ENCODE measurements at places on chromosomes 11 and 22.

GRCh38 chr11:94595076-94595475 is 27.9 kb downstream of the PIWIL4 start:
- DNase-seq: no peak

GRCh38 chr22:22604326-22605073 is 39.9 kb upstream of the GGTLC2 start:
- DNase-seq: no peak

GRCh38 chr22:27476729-27477128 is 324.8 kb downstream of the MN1 start:
- no peak for DNase-seq

DNA sequence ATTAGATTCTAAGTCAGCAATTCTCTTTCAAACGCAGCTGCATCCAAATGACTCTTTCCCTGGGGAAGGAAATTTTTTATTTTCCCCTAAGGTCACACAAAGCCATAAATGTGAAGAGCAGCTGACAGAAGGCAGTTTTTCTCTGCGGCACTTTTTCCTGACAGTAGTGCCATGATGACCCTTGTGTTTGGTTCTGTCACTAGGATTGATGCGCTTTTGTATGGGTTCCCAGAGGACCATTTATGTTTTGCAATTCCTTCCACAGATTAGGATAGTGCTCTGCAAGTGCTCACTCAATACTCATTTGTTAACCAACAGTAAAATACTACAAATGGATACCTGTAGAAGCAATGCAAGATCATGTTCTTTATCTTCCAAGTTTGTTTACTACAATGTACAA is 359.6 kb upstream of the CTSC start:
- DNase-seq: no peak

GRCh38 chr11:66707486-66707885 is 21.5 kb downstream of the SPTBN2 start:
- DNase-seq: no peak

- no peak for DNase-seq
Measured at GRCh38 chr11:77661670-77662069, 24.1 kb upstream of the CLNS1A start.

DNA sequence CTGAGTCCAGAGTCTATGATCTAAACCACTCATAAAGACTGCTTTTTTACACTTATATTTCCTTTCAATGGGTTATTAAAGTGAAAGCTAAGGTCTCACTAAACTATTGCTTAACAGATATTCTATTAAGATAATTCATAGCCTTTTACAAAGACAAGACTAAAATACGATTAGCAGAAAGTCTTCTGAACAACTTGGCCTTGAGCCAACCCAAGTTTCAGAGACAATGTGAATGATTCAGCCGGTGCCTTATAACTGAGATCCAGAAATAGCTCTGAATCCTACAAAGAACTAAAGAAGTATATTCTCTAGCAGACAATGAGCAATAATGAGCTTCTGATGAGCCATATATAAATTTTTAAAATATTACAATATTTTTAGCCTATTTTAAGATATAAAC is 41.5 kb upstream of the CARD18 start:
- no peak for DNase-seq

GRCh38 chr11:70317581-70318305 is 47.3 kb downstream of the PPFIA1 start:
- no peak for DNase-seq

- no peak for DNase-seq
Measured at GRCh38 chr11:130873761-130874160, 42.5 kb downstream of the SNX19 start.

- DNase-seq: no peak
Measured at GRCh38 chr22:37419969-37420685, 7.2 kb downstream of the ELFN2 start.

DNA sequence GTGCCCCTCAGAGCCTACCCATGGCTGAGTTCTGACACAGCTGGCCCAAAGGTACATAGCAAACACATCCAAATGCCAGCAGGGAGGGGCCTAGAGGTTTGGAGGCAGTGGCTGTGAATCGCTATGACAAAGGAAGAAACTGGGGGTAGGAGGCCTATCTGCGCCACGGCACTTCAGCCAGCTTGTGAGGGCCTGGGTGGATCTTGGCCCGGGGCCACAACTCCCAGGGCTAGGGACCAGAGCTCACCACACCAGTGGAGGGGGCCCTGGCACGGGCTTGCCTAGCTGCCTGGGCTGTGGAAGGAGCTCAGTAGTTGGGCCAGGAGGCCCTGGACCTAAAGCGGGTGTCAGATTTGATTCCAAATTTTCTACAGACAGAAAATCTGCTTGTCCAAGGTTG is 9.4 kb upstream of the NAP1L4 start:
- DNase-seq: no peak

DNA sequence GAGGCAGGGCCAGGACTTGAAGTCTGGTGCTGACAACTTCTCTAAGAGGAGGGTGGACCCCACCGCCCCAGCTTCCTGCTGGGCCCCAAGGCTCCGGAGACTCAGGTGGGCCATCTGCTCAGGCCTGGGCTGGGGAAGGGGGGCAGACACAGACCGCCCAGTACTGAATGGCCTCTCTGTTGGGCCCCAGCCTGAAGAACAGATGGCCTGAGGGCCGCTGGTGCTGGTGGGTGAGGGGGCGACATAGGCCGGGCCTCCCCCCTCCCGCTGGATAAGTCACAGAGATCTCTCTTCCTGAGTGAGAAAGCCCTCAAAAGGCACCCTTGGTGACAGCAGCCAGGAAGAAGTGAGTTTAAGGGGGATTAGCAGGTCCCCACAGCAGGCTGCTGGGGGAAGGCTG is 12.5 kb upstream of the TP53I11 start:
- no peak for DNase-seq

- no peak for DNase-seq
Measured at GRCh38 chr11:9078113-9079086, 13.0 kb downstream of the SCUBE2 start.

DNA sequence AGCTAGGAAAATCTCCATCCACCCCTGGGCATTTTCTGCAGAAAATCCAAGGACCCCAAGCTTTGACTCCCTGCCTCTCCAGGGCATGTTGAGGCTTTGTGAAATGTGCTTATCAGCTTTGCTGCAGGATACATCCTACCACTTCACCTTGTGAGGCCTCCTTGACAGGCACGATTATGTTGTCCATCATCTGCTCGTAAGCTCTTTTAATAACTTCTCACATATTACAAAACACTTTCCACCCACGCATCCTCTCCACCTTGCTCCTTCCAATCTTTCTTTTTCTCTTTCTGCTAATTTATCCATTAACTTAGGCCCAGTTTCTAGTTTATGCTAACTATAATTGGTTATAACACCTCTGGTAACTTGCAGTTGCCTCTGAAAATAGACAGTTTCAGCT is 147.0 kb upstream of the MTNR1B start:
- no peak for DNase-seq

DNA sequence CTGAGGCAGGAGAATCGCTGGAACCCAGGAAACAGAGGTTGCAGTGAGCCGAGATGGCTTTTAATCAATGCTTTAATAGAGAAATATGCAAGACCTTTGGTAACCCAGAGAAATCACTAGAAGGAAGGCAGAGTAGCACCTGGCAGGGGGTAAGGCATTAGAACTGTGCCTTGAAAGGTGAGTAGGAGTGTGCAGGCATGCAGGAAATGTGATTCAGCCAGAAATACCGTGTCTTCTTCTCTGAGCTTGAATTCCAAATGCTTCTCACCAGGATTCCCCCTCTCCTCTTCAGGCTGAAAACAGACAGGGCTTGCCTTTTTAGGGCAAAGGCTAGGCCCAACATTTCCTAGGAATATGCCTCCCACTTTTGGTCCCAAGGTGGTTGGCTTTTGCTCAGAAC is 51.0 kb downstream of the OR4D9 start:
- DNase-seq: no peak

GRCh38 chr22:35353318-35353717 is 27.6 kb upstream of the HMOX1 start:
- DNase-seq: no peak

DNA sequence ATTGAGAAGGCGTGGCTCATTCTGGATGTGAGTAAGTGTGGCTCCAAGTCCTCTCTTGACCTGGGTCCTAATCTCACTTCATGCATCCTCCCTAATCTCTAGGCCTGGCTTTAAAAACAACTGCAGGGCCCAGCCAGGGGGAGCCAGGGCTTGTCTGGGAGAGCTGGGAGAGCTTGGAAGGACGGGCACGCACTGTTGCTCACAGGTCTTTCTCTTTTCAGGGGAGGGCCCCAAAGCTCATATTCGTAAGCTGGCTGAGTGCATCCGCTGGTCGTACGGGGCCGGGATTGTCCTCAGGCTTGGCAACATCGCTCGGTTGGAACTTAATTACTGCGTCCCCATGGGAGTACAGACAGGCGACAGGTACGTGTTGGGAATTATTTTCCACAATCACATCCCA is 34.1 kb upstream of the PARVB start:
- no peak for DNase-seq

- peak; percentile 82 for DNase-seq
Measured at GRCh38 chr22:49880281-49880680, 26.6 kb downstream of the ZBED4 start.

- DNase-seq: no peak
Measured at GRCh38 chr11:113928311-113928710, 23.7 kb downstream of the HTR3B start.

DNA sequence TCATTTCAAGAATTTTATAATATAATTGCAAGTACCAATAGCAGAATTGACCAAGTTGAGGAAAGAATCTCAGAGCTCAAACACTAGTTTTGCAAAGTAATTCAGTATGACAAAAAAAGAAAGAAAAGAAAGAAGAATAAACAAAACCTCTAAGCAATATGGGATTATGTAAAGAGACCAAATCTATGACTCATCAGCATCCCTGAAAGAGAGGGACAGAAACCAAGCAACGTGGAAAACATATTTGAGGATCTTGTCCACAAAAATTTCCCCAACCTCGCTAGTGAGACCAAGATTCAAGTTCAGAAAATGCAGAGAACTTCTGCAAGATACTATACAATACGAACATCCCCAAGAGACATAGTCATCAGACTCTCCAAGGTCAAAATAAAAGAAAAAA is 203.7 kb upstream of the DDI1 start:
- no peak for DNase-seq

DNA sequence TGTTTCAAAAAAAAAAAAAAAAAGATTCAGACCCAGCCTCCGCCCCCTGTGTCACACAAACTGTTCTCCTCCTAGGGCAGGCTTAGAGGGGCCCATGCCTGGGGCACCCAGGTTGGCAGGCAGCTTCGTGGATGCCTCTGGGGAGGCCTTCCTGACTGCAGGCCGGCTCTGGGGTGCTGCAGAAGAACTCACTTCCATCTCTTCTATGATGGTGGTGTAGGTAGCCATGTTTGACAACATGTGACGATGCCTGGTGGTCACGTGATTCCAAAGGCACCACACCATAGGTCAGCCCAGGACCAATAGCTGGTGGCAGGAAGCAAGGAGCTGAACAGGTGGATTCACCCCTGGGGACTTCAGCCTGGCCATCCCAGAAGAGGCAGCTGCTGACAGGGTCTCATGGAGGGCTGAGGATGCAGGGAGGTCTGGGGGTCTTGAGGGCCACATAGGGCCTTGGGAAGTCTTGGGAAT is 24.1 kb upstream of the CELSR1 start:
- no peak for DNase-seq

DNA sequence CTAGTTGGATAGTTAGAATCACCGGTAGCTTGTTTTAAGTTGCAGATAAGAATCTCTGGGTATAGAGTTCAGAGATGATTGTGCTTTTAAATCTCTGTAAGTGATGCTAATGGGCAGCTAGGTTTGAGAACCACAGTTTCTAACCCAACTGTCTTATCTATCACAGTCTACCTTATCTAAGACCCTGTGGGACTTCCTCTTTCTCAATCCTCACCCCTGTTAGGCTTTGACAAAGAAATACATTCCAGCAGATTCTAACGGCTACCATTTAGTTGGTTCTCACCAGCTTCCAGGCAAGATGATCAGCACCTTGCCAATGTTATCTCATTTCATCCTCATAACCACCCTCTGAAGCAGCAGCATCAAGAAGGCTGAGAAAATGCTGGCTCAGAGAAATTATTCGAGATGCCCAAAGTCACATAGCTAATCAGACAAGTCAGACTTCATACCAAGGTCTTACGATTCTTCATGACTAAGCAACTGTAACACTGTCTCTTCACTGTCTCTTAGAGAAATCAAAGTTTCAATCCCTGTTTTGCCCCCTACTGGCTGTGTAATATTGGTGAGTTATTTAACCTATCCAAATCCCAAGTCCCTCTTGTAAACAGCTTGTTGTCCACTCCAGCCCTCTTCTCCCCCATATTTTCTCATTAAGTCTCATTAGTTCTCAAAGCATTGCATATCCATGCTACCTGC is 192.4 kb upstream of the API5 start:
- no peak for DNase-seq

DNA sequence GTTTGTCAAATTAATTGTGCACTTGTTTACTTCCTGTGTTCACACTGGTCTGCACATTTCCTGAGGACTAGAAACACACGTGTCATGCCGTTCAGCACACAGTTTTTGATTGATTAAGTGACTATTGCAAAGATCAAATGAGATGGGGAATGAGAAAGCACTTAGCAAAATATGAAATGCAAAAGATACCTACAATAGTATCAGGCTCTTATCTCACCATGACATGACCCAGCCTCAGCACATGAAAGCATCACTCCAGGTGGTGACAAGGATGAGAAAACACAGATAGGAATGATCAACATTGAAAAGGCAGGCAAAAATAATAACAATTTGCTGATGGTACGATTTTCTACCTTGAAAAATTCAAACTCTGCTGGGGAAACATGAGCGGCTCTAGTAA is 42.1 kb upstream of the TP53I11 start:
- no peak for DNase-seq

GRCh38 chr11:6456361-6457073 is 15.7 kb upstream of the HPX start:
- no peak for DNase-seq

DNA sequence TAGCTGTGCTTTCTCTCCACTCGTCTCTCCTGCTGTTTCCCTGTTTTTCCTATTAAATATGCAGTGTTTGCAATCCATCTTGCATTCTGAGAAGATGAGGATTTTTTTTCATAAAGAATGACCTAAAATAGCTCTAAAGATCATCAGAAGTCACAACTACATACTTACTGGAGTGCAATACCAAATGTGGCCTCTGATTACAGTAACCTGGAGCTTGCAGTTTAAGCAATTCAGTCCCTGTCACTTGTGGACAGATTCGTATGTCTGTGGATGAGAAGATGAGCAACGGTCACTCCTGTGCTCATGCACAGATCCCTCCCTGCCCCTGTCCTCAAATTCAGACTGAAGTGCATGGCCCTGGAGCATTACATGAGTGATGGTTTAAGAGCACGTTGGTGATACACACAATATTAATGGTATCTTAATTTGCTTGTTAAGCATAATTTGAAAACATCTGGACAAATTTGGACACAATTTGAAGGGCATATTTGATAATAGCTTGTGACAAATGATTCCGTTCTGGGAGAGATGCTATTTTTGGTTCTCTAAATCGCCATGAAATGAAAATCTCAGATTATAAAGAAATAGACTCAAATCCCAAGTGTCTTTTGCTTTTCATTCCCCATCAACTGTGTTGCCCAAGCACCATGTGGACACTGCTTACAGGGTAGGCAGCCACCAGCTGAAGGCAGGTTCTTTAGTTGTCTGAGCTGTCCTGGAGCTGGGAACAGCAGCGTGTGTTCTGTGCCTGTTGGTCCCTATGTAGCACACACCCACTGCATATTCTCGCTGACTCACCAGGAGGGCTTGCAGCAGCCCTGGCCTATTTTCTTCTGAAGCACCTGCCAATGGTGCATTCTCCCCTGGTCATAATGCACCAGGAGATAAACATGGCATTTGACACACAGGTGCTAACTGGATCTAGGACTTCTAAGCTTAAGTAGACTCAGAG is 32.6 kb upstream of the PRAME start:
- no peak for DNase-seq

- no peak for DNase-seq
Measured at GRCh38 chr11:111472228-111472627, 40.0 kb downstream of the BTG4 start.
